ENCODE measurements at places on chromosomes 11 and 22. TPM values are rescaled to one million over a fixed set of nuclear protein-coding genes. Genes with fewer than 3 reads are reported as not detected.

DNA sequence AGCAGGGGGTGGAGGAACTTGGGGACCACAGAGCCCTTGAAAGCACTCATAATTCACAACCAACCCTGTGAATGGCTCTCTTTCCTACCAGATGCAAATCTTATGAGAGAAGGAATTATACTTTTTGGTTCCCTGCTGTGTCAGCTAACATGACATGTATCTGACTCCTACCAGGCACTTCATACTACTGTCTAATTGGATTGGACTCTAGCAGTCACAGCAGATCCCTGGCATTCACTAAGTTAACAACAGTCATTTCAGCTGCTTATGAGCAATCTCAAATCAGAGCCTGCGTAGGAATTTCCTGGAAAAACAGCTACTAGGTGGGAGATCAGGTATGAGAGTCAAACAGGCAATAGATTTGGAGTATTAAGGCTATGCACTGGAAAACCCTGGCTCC, 11.1 kb upstream of the ENDOD1 start:
- H3K27me3 ChIP-seq = no peaks in the 10 kb centered on the region
- peaks cover 20% of the 10 kb centered on the region for H3K4me1 ChIP-seq
- DNase-seq = no peak
- H3K27ac ChIP-seq = peak overlapping the region; percentile 67
- H3K36me3 ChIP-seq = no peaks in the 10 kb centered on the region

DNA sequence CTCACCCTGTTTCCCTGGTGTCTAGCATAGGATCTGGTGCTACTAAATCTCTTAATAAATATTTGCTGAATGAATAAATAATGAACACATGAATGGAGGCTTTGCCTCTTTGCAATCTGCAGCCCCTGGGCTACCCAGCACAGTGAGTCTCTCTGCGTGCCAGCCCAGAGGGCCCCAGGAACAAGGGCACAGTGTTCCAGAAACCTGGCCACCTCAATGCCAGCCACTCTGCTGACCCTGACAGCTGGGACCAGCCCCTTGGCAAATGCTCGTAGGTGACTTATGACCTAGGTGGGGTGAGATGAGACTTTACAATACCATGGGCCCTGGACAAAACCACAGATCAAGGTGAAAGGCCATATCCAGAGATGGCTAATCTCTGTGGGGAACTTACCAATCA, 31.6 kb downstream of the UQCR10 start:
- H3K4me1 ChIP-seq = no peaks in the 10 kb centered on the region
- no peaks in the 10 kb centered on the region for H3K27me3 ChIP-seq
- H3K4me3 ChIP-seq = no peak overlapping the region
- peak overlapping the region; percentile 31 for H3K27ac ChIP-seq
- H3K36me3 ChIP-seq = peaks cover 9% of the 10 kb centered on the region
- no peak for DNase-seq

DNA sequence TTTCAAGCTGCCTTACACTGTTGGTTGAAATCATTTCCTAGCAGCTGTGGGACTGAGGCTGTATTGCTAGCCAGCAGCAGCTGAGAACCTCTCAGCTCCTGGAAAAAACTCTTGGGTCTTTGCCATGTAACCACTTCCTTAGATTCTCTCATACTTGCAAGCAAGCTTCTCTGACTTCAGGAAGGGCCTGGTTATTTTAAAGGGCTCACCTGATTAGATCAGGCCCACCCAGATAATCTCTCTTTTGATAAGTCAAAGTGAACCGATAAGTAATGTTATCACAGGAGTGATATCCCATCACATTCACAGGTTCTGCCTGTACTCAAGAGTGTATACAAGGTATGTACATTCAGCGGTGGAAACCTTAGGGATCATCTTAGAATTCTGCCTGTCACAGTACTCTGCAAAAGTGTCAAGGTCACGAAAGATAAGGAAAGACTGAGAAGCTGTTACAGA, 7.4 kb upstream of the CLPB start:
- no peak overlapping the region for H3K4me3 ChIP-seq
- no peaks in the 10 kb centered on the region for H3K27me3 ChIP-seq
- no peaks in the 10 kb centered on the region for H3K36me3 ChIP-seq
- no peak for DNase-seq

- no peak overlapping the region for H3K4me3 ChIP-seq
- no peaks in the 10 kb centered on the region for H3K36me3 ChIP-seq
- no peaks in the 10 kb centered on the region for H3K27me3 ChIP-seq
- DNase-seq = no peak
- no peak overlapping the region for H3K27ac ChIP-seq
Observed at GRCh38 chr11:102604011-102604410, 21.1 kb downstream of the MMP20 start.

- H3K36me3 ChIP-seq = no peaks in the 10 kb centered on the region
- H3K4me1 ChIP-seq = peaks cover under 1% of the 10 kb centered on the region
- H3K4me3 ChIP-seq = no peak overlapping the region
- DNase-seq = peak; percentile 69
- H3K27ac ChIP-seq = no peak overlapping the region
Observed at GRCh38 chr11:45168366-45169130, 22.1 kb downstream of the PRDM11 start.

DNA sequence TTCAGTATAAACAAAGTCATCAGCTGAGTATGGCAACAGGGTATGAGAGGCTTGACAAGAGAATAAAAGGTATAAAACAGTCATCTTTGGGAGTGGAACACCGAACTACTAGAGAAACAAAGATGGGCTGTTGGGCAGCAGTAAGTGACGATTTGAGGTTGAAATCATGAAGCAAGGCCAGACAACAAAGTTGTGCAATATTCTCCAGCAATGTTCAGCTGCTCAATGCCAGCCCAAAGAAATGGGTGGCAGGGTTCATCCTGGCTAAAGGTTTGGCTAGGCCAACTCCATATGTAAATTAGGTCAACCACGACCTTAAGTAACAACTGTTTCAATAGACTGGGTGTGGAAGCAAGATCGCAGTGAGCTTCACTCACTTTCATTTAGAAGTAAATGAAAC, 6.2 kb downstream of the APIP start:
- H3K36me3 ChIP-seq = peaks cover 4% of the 10 kb centered on the region
- DNase-seq = no peak
- no peak overlapping the region for H3K27ac ChIP-seq
- no peaks in the 10 kb centered on the region for H3K27me3 ChIP-seq
- peaks cover 5% of the 10 kb centered on the region for H3K4me1 ChIP-seq

GRCh38 chr11:1277936-1278512, 31.4 kb downstream of the TOLLIP start:
- H3K27ac ChIP-seq = no peak overlapping the region
- H3K36me3 ChIP-seq = peaks cover 7% of the 10 kb centered on the region
- H3K27me3 ChIP-seq = no peaks in the 10 kb centered on the region
- H3K4me1 ChIP-seq = no peaks in the 10 kb centered on the region

DNA sequence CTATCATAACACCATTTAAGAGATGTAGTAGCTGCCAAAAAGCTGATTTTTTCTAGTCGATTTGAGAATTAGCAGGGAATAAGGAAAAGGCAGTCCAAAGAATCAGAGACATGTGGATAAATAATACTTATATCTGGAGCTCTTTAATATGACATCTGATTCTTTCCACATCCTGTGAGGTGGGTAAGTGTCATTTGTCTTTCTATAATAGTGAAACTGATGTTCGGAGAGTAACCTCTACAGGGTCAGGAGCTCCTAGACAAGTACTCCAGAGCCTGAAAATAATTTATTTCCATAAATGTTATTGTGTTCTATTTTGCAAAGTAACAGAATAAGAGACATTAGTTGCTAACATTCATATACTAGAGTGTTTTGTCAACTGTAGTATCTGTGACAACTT, 367.6 kb downstream of the DYNC2H1 start:
- H3K4me3 ChIP-seq = no peak overlapping the region
- H3K27me3 ChIP-seq = no peaks in the 10 kb centered on the region
- no peak overlapping the region for H3K27ac ChIP-seq
- H3K4me1 ChIP-seq = no peaks in the 10 kb centered on the region
- H3K36me3 ChIP-seq = no peaks in the 10 kb centered on the region

DNA sequence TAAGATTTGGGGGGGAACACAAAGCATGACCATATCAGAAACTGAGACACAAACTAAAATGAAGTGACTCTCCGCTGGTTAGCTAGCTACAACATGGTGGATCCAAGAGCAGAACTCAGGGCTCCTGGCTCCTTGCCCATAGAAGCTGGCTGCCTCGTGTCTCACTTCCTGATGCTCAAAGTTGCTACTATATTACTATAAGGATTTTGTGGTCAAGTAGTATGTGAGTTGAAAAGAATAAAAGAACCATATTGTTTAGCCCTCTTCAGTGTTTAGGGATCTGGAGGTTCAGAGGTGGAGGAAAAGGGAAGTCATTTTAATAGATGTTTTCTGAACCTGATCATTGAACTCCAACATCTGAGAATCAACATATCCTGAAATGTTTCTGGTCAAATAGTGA, 16.9 kb upstream of the SIK2 start:
- DNase-seq = no peak
- H3K36me3 ChIP-seq = no peaks in the 10 kb centered on the region
- H3K27me3 ChIP-seq = no peaks in the 10 kb centered on the region
- no peak overlapping the region for H3K27ac ChIP-seq
- no peak overlapping the region for H3K4me3 ChIP-seq

- H3K36me3 ChIP-seq = no peaks in the 10 kb centered on the region
- H3K27me3 ChIP-seq = no peaks in the 10 kb centered on the region
- H3K4me3 ChIP-seq = no peak overlapping the region
- peak overlapping the region; percentile 6 for H3K27ac ChIP-seq
Observed at GRCh38 chr11:122273476-122274191, 157.6 kb upstream of the BLID start.

- H3K4me3 ChIP-seq = no peak overlapping the region
- no peaks in the 10 kb centered on the region for H3K4me1 ChIP-seq
- no peak for DNase-seq
- H3K36me3 ChIP-seq = no peaks in the 10 kb centered on the region
- no peaks in the 10 kb centered on the region for H3K27me3 ChIP-seq
Observed at GRCh38 chr11:13897646-13898276, 64.8 kb upstream of the SPON1 start.

GRCh38 chr11:33347490-33348125, 90.4 kb downstream of the HIPK3 start:
- H3K27me3 ChIP-seq = no peaks in the 10 kb centered on the region
- H3K36me3 ChIP-seq = peaks cover 12% of the 10 kb centered on the region
- H3K4me3 ChIP-seq = no peak overlapping the region

SCN3B gene
- polyA plus RNA-seq = not detected

C11orf87 gene
- not detected for polyA plus RNA-seq

APOBEC3B gene
- polyA plus RNA-seq = not detected

AMBRA1 gene
- 5.8 TPM for polyA plus RNA-seq

TMEM191B gene
- not detected for polyA plus RNA-seq

BEST1 gene
- polyA plus RNA-seq = 3.5 TPM

PRR33 gene
- polyA plus RNA-seq = not detected

All from aorta (tissue), 5 donors.